ENCODE measurements at places on chromosomes 2 and 18. TPM values are rescaled to one million over a fixed set of nuclear protein-coding genes. Genes with fewer than 3 reads are reported as not detected.

Gene DOK6
- total RNA-seq: 5.9 TPM

Gene NT5C1B
- not detected for total RNA-seq

Gene NTSR2
- not detected for total RNA-seq

Gene TUBA4B
- not detected for total RNA-seq

Gene SLC39A10
- total RNA-seq: 29.4 TPM

Gene BMP10
- 1.4 TPM for total RNA-seq

Gene SFXN5
- total RNA-seq: 13.1 TPM

DNA sequence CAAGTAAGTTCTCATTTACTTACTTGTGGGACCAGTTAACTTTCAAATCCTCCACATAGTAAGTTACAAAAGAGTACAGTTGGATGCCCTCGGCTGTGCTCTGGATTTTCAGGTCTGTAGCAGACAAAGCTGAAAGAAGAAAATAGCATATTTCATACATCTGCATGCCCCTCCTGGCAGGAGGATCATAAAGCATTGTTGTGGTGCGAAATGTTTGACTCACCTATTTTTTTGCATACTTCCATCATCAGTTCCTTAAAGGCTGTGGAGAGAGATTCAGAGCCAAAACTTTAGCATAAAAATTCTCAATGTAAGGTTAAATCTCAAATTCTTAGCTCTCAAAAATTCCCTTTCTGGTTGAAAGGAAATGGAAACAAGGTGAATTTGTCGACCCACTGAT lies 70.8 kb upstream of the LPIN2 start:
- no peak for DNase-seq
- no peaks in the 10 kb centered on the region for H3K27me3 ChIP-seq
- no peaks in the 10 kb centered on the region for H3K4me1 ChIP-seq
- no peak overlapping the region for H3K27ac ChIP-seq

GRCh38 chr2:6919901-6920742 lies 2.9 kb downstream of the RNF144A start:
- H3K4me1 ChIP-seq: peaks cover 4% of the 10 kb centered on the region
- H3K36me3 ChIP-seq: no peaks in the 10 kb centered on the region
- DNase-seq: no peak
- no peaks in the 10 kb centered on the region for H3K27me3 ChIP-seq
- H3K4me3 ChIP-seq: no peak overlapping the region

- H3K27ac ChIP-seq: no peak overlapping the region
- no peak overlapping the region for H3K4me3 ChIP-seq
These were observed 50.5 kb downstream of the TMEM18 start for GRCh38 chr2:626491-627339.

GRCh38 chr2:34096562-34097171 lies 497.6 kb upstream of the FAM98A start:
- no peak overlapping the region for H3K27ac ChIP-seq
- no peaks in the 10 kb centered on the region for H3K27me3 ChIP-seq
- no peaks in the 10 kb centered on the region for H3K4me1 ChIP-seq
- no peak for DNase-seq
- no peak overlapping the region for H3K4me3 ChIP-seq

DNA sequence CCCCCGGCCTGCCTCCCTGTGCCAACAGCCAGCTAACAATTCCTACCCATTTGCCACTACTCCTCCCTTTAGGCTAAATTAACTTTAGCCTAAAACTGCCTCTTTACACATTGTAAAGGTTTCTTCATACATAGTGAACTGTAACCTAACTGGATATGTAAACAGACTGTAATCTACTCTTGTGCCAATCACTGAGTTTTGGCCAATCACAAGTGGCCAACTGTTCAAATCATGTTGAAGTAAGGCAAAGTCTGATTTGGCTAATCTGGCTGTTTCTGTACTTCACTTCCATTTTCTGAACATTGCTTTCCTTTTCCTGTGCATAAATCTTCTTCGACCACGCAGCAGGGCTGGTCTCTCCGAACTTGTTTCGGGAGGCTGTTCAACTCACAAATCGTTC lies 103.6 kb upstream of the LYPD6 start:
- H3K4me1 ChIP-seq: no peaks in the 10 kb centered on the region
- H3K27me3 ChIP-seq: no peaks in the 10 kb centered on the region
- H3K36me3 ChIP-seq: no peaks in the 10 kb centered on the region
- DNase-seq: no peak

DNA sequence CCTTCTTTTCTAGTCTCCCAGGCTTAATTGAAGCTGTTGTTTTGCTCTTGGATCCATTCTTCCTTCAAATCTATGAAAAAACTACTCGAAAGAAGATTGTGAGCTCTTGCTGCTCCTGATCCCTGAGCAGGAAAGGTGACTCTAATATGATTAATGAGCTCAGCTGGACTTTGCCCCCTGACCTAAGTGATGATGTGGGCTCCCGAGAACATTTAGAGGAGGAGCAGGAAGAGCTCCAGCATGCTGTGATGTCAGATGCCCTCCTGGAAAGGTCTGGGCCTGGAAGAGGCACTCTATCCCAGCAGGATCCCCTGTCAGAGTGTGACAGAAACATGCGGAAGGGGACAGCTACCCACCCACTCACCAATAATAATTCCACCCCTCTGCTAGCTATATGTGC lies 117.9 kb upstream of the PELI1 start:
- DNase-seq: no peak
- no peak overlapping the region for H3K27ac ChIP-seq
- no peaks in the 10 kb centered on the region for H3K36me3 ChIP-seq
- no peak overlapping the region for H3K4me3 ChIP-seq

GRCh38 chr2:88831071-88831791 lies 139.8 kb downstream of the RPIA start:
- H3K4me1 ChIP-seq: no peaks in the 10 kb centered on the region
- no peak for DNase-seq
- H3K4me3 ChIP-seq: no peak overlapping the region
- H3K27ac ChIP-seq: no peak overlapping the region
- H3K36me3 ChIP-seq: no peaks in the 10 kb centered on the region

- H3K27me3 ChIP-seq: no peaks in the 10 kb centered on the region
- no peak for DNase-seq
- peaks cover 20% of the 10 kb centered on the region for H3K4me1 ChIP-seq
These were observed 15.9 kb downstream of the ATP8B1 start for GRCh38 chr18:57787068-57787685.

GRCh38 chr2:180202467-180202951 lies 195.4 kb upstream of the CWC22 start:
- no peak for DNase-seq
- no peaks in the 10 kb centered on the region for H3K36me3 ChIP-seq
- H3K4me1 ChIP-seq: no peaks in the 10 kb centered on the region
- no peak overlapping the region for H3K4me3 ChIP-seq

- no peak overlapping the region for H3K4me3 ChIP-seq
- H3K4me1 ChIP-seq: no peaks in the 10 kb centered on the region
- DNase-seq: no peak
- H3K36me3 ChIP-seq: peaks cover 5% of the 10 kb centered on the region
- no peaks in the 10 kb centered on the region for H3K27me3 ChIP-seq
- H3K27ac ChIP-seq: no peak overlapping the region
These were observed 111.5 kb downstream of the PLEKHM3 start for GRCh38 chr2:207913772-207914358.

- no peaks in the 10 kb centered on the region for H3K27me3 ChIP-seq
- H3K36me3 ChIP-seq: no peaks in the 10 kb centered on the region
- no peak overlapping the region for H3K4me3 ChIP-seq
These were observed 60.1 kb upstream of the KIF5C start for GRCh38 chr2:148814860-148815419.

- peaks cover 24% of the 10 kb centered on the region for H3K4me1 ChIP-seq
- no peaks in the 10 kb centered on the region for H3K36me3 ChIP-seq
- no peaks in the 10 kb centered on the region for H3K27me3 ChIP-seq
- H3K4me3 ChIP-seq: no peak overlapping the region
- no peak overlapping the region for H3K27ac ChIP-seq
These were observed 7.2 kb downstream of the RAB11FIP5 start for GRCh38 chr2:73105511-73105971.

DNA sequence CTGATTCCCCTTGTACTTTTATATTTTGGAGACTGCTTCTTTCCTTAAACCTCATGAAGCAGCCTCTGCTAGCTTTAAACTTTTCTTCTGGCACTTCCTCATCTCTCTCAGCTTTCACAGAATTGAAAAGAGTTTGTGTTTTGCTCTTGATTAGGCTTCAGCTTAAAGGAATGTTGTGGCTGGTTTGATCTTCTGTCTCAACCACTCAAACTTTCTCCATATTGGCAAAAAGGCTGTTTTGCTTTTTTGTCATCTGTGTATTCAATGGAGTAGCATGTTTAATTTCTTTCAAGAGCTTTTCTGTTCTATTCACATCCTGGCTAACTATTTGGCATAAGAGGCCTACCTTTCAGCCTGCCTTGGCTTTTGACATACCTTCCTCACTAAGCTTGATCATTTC lies 36.3 kb upstream of the MSTN start:
- no peaks in the 10 kb centered on the region for H3K36me3 ChIP-seq
- no peaks in the 10 kb centered on the region for H3K27me3 ChIP-seq
- H3K4me3 ChIP-seq: no peak overlapping the region
- no peak overlapping the region for H3K27ac ChIP-seq
- no peaks in the 10 kb centered on the region for H3K4me1 ChIP-seq
- DNase-seq: no peak

DNA sequence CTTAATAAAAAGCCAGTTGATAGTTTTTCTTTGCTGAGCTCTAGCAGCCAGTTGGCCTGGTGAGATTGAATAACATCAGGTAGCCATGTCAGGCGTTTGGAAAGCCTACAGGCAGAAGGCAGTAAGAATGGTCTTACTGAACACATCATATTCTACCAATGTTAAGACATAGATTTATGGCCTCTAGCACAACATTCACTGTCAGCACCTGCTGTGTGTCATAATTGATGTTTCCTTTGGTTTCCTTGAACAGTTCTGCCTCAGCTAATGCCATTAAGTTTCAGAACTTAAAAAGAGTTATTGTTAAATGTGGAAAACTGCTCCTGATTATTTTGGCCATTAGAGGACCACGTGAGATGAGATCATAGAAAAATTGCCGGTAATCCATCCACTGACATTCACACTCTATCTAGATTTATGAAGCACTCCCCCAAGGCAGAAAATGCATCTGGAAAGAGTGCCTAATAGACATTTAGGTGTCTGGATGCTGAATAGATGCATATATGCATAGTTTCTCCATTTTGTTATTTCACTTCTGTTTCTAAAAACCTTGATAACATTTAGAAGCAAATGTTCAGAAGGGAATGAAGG lies 434.7 kb downstream of the PTPRM start:
- H3K27ac ChIP-seq: no peak overlapping the region
- H3K4me1 ChIP-seq: peaks cover 16% of the 10 kb centered on the region
- no peak for DNase-seq
- no peaks in the 10 kb centered on the region for H3K27me3 ChIP-seq
- no peaks in the 10 kb centered on the region for H3K36me3 ChIP-seq

DNA sequence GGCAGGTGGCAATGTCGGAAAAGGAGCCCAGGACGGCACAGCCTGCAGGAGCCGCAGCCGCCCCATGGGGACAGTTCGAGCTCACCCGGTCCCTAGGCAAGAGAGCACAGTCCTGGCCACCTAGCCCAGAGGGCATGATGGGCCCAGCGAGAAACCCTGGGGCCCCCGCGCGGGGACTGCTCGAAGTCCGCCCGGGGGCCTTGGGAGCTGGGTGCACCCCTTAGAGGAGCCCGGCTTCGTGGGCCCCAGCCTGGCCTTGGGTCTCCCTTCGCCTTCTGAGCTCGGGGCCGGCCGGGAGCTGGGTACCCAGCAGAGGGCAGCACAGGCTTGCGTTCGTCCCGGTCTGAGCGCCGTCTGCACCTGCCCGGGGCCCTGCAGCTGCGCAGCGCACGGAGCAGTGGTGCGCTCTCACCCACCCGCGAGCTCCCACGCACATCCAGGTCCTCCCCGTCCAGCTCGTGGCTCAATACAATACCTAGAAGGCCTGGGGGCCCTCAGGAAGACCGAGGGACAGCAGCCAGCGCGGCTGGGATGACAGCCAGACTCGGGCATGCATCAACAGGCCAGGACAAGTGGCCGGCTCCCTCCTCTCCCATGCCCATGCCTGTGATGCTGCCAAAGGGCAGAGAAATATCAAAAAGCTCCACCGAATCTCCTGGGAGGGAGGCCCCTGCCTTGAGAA lies 96.2 kb upstream of the ZNF532 start:
- no peak overlapping the region for H3K27ac ChIP-seq
- peaks cover 21% of the 10 kb centered on the region for H3K27me3 ChIP-seq
- peak; percentile 86 for DNase-seq

All from upper lobe of right lung (tissue), 1 donor.